ENCODE measurements at places on chromosomes 2 and 18. TPM values are rescaled to one million over a fixed set of nuclear protein-coding genes. Genes with fewer than 3 reads are reported as not detected.

FZD7 gene
- 76.1 TPM for total RNA-seq

GULP1 gene
- 59.0 TPM for total RNA-seq

CRYGA gene
- total RNA-seq: not detected

B3GNT2 gene
- total RNA-seq: 29.5 TPM

COX7A2L gene
- 138 TPM for total RNA-seq

ITGA4 gene
- 51.7 TPM for total RNA-seq

FTCDNL1 gene
- 1.8 TPM for total RNA-seq

SPIRE1 gene
- total RNA-seq: 36.6 TPM

ESPNL gene
- 3.8 TPM for total RNA-seq

ANKRD39 gene
- 10.6 TPM for total RNA-seq

KYNU gene
- 5.1 TPM for total RNA-seq

LOXHD1 gene
- 2.2 TPM for total RNA-seq

PLGLB2 gene
- total RNA-seq: 2.6 TPM

SPEG gene
- total RNA-seq: 39.6 TPM

Measured in metanephros (tissue), 2 donors.